Iris pigment epithelial cell (primary cell): ENCODE measurements at places on chromosomes 1 and 21.

GRCh38 chr1:213371847-213372619 lies 321.0 kb downstream of the RPS6KC1 start:
- DNase-seq, result no peak

DNA sequence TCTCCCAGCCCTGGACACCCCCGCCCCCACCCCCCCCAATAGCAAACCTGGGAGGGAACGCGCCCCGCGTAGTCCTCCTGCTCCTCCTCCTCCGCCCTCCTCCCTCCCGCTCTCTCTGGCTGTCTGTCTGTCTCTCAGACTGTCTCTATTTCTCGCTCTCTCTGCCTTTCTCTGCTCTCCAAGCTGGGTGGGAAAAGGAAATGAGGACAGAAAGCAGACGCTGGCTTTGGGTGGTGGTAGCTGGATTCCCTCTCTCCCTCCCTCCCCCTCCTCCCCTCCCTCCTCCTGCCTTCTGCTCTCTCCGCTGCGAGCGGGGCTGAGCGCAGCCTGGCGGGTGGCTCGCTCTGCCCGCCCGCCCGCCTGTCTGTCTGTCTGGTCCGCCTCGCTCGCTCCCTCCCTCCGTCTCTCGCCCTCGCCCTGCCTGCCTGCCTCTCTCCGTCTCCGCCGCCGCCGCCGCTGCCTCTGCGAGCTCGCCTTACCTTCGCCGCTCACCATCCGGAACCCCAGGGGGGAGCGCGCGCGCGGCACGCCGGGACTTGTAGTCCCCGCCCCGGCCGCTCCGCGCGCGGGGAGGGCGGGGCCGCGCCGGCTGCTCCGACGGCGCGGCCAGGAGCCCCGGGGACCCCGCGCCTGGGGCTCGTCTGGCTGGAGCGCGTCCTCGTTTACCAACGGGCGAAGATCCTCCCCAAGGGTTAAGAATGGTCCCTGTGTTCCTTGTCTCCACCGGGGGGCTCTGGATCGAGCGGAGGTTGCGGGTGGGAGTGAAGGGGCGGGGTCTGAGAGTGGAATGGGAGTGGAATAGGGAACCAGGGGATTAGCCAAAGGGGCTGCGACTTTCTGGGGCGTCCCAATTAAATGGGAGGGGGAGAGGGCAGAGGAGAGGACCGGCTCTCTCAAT lies at the start of gene AHDC1:
AHDC1 (minus strand) TSS at position 464 of the 898 bp plus-strand sequence. CDS start 52,029 bp downstream, outside the sequence.
- peak; percentile 95 for DNase-seq

- DNase-seq, result no peak
These were observed 23.6 kb downstream of the MFAP2 start for GRCh38 chr1:16956775-16957174.

GRCh38 chr1:226417830-226418546 lies 10.1 kb upstream of the PARP1 start:
- no peak for DNase-seq

DNA sequence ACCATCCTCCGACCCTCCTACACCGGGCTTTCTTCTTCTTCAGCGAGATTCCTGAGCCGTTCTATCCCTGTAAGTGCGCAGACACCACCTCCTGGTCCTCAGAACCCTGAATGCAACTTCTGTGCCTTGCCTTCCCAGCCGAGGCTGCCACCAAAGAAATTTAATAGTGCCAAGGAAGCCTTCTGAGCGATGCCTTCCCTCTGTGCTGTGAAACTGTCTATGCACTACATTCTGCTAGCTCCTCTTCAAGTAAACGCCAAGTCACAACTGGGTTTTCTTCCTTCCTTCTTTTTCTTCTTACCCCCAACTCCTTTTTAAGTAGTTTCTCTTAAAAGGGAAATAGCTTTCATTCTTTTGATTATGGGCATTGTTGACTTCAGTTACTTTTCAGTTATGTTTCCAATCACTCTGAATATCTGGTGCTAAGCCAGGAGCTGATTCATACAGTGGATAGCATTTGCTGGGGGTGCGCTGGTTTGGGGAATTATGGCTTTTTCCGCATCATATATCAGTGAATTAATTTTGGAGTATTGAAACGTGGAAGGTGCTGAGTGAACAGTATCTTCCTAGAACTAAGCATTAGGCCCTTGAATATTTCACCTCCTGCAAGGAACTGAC lies 38.6 kb upstream of the GPR88 start:
- DNase-seq, result peak; percentile 42

DNA sequence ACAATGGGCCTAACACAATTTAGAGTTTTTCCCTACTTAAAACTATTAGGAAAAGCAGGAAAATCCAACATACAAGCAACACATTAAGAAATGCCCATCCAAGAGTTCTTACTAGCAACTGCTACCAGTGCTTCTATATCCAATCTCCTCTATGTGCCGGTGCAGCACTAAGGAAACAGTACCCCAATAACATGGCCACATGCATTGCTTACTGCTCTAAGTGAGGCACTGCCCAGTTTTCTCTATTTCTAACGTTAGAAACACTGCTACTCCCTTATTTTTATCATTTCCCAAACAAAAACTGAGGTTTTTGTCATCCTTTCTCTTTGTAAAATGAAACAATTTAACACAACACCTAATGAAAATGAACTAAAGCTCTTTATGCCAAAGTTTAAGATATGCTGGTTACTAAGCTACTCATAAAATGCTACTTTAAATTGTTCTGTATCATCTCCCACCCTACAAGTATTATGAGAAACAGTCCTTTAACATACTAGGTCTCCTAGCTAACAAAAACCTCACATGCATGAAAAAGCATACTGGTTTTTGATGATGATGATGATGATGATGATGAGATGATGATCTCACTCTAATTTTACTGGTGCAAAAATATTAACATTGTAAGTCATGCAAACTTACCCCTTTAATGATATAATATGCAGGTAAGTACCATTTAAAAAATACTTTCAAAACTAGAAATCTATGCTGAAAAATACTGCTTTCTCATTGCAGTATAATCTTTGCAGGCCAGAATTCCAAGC lies 90.7 kb upstream of the TTC39A start:
- DNase-seq, result no peak
